CD4-positive, alpha-beta memory T cell (primary cell): ENCODE measurements at places on chromosomes 7 and 10.

DNA sequence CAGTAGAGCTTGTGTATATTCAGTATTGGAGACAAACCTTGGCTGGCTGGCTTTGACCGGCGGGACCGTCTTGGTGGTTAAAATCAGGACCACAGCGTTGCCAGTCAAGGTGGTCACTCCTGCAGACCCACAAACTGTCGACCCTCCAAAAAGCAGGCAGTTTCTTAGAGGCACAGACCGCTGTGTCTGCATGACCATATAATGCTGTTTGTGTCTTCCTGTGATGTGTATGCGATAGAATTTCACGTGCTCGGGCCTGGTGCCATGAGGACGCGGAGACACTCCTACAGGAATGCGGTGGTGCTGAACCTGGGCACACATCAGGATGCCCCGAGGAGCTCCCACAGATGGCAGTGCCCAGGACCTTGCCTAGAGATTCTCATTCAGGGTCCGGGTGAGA, 34.8 kb downstream of the BNIP3 start:
- DNase-seq: no peak

- no peak for DNase-seq
Observed at GRCh38 chr7:43785420-43785819, 26.9 kb downstream of the BLVRA start.

- DNase-seq: peak; percentile 43
Observed at GRCh38 chr7:71733107-71733870, 601.3 kb downstream of the GALNT17 start.

DNA sequence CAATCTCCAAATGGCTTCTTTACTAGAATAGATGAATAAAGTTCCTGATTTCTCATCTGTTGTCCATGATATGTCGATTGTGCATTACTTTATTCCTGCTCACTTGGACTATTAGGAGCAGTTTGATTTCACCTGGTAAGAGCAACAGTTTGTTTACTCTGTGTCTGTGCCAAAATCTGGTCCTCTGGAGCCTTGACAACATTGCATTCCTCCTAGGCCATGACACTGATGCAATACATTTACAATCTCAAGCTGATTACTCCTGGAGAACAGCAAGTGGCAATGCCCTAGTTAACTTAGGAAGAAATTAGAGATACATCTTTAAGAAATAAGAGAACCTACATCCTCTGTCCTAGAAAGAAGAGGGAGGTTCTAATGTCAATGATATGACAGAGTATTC, 71.8 kb downstream of the SGCE start:
- DNase-seq: no peak

- DNase-seq: no peak
Observed at GRCh38 chr10:70863470-70864160, 24.8 kb downstream of the PCBD1 start.

DNA sequence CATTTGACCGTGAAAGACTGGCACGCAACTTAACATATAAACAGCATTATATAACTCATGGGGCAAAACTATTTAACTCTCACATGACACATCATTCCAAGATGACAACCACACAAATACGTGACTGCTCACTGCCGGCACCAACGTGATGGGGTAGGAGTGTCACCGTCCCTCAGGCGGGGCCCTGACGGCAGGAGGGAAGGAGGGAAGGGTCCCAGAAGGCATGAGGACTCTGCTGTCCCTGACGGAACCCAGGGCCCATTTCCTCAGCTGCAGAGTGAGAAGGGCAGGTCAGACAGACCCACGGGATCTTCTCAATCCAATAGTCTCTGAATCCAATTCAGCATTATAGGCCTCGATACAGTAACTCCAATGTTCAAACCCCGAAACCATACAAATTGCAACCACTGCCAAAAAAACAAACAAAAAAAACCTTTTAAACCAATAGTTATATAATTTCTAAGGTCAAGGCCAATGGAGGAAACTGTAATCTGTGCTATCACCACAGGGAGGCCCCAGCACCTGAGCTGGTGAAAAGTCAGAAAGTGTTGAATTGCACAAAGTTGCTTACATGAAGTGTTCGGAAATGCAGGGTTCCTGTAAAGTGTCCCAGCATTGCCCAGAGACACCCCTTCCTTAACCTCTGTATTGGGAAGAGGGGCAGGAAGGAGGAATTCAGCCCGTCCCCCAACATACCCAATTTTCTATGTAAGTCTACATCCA, 137.4 kb downstream of the TNS3 start:
- no peak for DNase-seq

DNA sequence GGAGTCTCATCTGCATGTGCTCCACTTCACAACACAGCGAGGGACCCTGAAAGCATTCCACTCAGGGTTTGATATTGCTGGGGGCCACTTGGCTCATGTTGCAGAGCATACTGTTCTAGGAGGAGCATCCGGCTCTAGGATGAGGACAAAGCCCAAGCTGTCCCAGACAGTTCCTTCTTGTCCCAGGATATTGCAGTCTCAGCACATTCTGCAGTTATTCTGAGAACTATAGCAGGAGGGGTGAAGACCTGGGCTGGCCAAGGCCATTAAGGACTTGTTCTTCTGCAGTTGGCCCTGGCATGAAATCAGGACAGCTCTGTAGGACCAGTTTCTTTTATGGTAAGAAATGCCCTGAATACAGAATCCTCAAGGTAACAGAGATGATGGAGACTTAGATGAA, 48.9 kb upstream of the C10orf120 start:
- no peak for DNase-seq

DNA sequence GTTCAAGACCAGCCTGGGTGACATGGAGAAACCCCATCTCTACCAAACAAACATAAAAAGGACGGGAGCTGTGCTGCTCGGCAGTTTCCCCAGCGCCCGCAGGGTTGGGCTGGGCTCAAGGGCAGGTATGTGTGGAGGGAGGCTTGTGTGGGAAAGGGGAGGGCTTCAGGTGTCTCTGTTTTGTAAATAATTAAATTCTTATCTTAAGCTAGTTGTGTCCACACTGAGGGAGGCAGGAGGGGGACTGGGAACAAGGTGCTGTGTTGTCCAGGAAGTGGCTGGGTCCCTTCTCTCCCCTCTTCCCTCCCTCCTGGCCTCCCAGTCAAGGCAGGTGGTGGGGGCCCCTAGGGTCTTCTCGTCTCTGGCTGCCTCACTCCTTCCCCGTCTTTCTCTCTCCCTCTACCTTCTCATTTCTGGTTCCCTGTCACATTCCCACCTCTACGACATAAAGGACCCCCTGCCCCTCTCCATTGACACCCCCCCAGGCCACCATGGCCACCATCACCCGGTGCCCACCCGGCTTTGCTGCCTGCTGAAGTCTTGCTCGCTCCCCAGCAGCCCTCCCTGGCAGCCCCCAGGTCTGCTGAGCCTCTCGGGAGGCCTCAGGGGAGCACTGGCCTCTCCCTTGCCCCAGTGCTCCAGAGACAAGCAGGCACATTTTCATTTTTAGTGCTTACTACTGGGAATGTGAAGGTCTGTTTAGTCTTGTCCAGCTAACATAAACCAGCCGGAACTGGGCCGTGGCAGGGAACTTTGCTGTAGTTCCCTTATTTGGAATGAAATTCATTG, 19.3 kb downstream of the NEURL1 start:
- DNase-seq: no peak

DNA sequence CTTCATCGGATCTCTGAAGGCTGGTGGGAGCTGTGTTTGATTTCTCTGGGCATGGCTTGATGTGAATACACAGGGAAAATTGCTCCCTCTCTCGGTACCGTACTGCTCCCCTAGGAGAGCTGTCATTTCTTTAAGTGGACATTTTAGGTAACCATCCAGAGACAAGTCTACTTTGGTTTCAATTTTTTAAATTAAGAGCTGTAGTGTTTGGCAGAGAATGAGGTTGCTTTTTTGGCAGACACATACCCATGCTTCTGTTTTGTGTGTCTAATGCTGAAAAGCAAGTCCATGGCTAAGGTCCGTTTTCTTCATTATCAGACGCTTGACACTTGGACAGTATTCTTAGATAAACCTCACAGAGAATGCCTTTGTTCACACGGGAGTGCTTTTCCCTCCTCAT, 61.3 kb upstream of the TRIL start:
- DNase-seq: no peak

GRCh38 chr10:34815185-34816084, at the start of gene PARD3:
TSS of gene PARD3 (minus strand) at chr10:34815296. CDS start at chr10:34814995, 301 bp downstream.
- no peak for DNase-seq

DNA sequence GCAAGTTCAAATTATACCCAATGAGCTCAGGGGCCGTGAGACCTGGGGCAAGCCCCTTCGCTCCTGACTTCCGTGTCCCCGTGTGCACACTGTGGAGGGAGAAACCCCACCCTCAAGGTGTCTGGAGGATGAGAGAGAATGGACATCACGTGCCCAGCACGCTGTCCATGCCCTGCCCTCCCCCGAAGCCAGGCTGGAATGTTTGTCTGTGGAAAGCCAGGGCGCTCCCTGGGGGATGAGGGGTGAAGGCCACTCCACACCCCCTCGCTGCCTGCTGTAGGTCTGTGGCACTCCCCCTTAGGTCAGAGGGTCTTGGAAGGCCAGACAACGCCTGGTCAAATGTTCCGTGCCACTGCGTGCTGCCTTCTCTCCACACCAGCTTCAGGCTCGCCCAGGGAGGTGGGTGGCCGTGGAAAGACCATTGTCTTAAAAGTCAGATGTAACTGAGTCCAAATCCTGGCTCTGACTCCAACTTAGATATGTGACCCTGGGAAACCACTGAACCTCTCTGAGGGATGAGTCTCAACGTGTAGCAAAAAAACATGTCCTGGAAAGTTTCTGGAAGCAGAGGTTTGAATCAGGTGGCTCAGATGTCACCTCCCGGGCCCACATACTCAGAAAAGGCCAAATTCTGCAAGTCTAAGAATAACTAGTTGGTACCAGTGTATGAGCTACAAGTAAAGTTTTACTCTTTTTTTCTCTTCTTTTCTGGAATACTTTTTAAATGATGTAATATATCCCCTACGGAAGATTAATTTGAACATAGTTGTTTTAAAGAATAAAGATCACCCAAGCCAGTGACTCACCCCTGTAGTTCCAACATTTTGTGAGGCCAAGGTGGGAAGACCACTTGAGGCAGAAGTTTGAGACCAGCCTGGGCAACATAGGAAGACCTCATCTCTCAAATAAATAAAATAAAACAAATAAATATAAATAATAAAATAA, 24.9 kb downstream of the RCC1L start:
- DNase-seq: no peak
